ENCODE measurements at places on chromosomes 3 and 15.
A peak's percentile ranks its signal among the peaks of the same experiment; 100 is the strongest.

DNA sequence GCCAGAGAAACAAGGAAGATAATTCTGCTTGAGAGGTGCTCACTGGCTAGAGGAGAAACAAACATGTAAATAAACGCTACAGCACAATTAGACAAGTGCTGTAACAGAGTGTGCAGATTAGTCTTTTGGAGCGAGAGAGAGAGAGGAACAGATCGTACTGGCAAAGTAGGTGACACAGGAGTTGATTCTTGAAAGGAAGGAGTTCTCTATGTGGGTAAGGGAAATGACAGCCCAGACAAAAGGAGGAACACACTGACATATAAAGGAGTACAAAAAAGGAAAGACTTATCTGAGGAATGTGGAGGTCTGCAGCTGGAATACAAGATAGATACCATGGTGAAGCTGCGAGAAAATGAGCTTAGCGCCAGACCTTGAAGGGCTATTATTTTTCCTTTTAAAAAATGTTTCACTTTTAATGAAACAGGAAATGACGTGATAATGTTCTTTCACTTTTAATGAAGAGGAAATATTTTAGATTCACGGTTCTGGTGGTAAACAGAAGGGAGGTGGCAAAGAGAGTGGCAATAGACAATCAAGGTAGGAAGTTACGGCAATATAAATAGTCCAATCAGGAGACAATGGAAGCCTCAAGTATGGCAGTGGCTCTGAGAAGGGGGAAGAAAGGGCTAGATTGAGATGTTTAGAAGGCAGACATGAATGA is 202.9 kb downstream of the VPS13C start:
- DNase-seq = no peak

DNA sequence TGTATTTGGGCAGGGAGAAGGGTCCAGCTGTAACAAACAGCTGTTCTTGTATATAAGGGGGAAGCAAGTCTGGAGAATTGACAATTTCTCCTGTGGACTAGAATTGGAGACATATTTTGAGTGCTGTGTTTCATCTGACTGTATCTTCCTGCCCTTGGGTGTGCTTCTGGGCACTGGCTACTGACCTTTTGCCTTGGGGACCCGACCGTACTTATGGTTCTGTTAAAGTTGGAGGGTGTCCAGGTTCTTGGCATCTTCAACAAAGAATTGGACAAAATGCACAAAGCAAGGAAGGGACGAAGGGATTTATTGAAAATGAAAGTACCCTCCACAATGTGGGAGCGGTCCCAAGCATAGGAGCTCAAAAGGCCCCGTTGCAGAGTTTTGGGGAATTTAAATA is 31.0 kb downstream of the MAP2K1 start:
- no peak for DNase-seq

DNA sequence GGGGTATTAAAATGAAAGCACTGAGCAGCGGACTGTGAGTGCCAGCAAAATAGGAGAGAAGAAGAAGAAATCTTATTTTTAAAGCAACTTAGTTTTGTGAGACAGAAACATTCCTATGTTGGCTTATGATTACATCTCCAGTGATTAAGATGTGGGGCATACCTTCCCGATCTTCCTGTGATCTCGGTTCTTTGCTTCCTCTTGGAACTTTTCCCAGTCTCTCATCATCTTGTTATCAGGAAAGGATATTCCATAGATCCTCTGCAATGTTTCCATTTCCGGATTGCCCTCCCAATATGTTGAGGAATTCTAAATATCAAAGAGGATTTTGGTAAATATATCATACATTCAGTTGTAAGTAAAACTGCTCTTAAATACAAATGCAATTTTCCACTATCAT is 22.2 kb downstream of the TARS3 start:
- DNase-seq = no peak

DNA sequence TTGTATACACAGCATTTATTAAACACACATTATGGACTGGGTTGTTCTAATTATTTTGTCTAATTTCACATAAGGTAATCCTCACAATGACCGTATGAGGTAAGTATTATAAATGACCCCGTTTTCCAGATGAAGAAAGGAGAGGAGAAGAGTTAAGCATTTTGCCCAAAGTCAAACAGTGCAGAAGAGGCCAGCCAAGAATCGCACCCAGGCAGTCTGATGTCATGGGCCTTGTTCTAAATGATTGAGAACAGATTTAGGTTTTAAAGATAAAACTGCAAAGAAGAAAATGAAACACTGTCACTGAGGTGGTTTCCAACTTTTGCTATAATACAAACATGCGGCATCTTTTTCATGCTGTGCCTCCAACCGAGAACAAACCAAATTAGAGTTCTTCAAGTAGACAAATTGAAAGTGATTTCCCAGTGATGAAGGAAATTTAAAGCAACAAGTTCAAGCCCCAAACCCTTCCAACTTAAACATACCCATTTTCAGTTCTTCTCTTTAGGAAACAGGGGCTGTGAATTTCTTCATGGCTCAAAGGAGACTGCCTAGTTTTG is 155.3 kb downstream of the THRB start:
- no peak for DNase-seq

DNA sequence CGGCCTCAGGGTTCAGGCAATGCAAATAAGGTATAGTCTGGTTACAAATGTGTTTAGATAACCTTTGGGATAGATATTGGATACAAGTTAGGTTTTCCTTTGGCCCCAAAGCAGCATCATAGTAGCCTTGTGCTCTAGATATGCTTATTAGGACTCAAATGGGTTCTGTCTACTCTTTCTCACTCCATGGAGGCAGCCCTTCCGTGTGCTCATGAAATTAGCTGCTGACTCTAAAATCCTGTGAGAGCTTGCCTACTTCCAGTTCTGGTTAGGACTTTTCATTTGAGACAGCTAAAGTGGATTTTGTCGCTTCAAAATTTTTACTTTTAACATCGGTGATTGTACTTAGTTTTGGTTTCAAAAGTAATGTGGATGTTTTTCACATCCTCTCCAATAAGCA is 1.6 kb downstream of the CDV3 start:
- no peak for DNase-seq

DNA sequence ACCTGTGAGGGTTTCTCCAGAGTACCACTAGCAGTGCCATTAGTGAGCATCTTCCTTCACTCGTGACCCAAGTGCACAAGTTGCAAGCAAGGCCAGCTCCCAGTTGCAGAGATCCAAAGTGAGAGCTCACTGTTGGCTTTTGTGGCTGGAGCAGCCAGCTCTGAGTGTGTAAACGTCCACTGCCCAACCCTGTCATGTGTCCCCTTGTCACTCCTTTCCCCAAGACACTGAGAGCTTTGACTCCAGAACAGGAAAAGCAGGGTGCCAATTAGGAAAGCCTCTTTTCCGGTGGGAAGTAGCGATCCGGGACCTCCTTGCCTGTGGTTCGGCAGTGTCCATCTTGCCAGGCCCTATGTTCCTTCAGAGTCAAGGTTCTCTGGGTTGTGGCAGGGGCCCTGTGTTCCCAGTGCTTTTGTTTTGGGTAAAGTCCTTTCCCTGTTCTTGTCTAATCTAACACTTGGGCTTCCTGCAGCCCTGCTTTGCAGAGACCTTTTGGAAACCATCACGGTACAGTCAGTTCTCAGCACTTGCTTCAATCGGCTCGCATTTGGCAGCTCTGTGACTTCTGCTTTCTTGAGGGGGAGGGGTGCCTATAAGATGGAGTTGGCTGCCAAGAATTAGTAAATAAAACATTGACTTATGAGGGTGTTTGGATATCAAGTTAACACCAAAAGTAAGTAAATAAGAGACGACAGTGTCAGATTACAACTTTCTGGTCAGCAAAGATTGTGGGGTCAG is 90.5 kb downstream of the DNASE1L3 start:
- DNase-seq = no peak

DNA sequence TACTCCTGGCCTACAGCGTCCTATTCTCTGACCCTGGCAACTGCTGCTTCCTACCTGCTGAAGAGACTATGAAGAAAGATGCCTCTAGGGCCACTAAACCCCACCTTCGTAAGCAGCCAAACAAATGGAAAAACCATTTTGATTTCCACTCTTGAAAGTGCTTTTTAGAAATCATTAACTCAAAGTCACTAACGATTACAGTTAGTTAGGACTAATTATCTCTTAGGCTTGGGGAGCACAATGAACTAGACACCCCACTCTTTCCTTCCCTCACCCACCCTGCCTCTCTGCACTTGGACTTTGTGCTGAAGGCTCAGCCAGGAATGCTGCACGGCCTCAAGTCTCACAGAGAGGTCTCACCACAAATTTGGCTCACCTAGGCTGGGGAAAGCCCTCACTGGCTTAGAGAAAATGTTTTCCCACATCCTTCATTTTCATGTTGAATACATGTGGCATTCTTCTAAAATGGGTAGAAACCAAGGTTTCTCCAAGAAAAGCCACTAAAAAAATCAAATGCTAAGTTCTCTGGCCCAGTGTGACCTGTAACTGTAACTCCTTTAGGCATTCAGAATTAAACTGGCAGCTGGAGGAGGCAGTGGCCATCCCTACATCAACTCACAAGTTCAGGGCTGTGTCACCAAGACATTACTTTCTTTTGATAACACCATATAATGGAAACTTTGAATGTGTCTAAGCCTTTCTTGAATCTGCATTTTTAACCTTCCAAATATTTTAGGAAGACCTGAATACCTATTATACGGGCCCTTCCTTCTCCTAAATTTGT is 47.1 kb downstream of the NPTN start:
- no peak for DNase-seq

GRCh38 chr15:93170329-93170728 is 81.3 kb upstream of the RGMA start:
- no peak for DNase-seq

DNA sequence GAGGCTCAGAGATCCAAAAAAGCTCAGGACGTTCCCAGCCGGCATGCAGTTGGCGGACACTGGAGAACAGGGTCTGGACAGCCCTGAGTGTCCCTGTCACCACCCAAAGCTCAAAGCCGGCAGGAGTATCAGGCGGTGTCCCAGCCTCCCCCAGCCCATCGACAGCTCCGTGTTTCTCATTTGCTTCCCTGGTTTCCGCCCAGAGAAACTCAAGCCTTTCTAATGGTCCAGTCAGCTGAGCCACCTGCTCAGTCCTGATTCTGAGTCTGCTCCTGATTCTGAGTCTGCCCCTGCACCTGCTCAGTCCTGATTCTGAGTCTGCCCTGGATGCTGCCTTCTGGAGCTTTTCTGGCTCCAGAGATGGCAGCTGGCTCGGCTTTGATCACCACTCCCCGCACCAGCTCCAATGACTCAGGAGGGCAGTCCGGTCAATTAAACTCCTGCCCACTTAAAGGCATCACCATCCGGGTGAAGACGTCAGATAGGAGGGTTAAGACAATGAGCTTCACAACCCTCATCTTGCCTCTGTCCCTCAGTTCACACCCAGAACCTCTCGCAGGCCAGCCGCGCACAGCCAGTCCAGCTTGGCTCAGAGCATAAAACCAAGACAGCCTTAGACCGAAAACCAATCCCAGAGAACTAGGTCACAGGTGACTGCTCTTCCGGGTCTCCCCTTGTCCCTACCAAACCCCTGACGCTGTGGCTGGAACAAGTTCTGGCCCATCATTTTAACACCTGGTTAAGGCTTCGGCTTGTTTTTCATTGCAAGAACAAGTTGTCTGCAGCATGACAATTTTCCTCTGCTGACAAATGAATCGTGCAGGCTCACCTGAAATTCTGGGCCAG is 6.8 kb downstream of the PCSK6 start:
- DNase-seq = no peak

DNA sequence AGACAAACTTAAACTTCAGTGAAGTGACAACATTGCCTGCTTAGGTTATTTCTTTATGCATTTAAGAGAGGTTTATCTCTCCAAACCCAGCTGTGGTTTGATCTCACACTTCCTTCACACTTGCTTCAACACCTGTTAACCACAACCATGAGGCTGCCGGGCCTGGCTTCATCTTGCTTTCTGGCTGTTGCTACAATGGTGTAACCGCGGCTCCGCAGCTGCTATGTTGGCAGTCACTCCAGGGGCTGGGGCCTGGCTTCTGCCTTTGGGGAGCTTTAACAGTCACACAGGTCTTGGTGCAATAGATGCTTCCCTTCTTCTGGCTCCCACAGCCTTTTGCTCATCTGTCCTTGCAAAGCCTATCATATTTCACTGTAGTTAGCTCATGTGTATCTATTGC is 72.9 kb upstream of the MNS1 start:
- DNase-seq = no peak

DNA sequence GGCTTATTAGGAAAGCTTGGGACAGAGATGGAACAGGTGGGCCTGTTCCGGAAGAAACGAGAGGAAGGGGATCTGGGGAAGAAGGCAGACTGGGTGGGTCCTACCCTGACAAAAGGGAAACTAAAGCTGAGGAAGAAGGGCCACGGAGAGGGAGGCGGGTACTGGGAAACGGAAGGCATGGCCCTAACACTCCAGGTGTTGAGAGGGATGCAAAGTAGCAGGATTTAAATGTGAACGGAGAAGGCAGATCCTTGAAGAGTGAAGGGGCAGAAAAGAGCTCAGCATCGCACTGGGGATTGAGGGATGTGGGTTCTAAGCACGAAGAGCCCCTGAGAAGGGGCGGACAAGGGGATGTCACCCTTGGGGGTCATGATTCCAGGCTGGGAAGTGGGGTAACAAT is 735 bp downstream of the STIMATE start:
- no peak for DNase-seq

DNA sequence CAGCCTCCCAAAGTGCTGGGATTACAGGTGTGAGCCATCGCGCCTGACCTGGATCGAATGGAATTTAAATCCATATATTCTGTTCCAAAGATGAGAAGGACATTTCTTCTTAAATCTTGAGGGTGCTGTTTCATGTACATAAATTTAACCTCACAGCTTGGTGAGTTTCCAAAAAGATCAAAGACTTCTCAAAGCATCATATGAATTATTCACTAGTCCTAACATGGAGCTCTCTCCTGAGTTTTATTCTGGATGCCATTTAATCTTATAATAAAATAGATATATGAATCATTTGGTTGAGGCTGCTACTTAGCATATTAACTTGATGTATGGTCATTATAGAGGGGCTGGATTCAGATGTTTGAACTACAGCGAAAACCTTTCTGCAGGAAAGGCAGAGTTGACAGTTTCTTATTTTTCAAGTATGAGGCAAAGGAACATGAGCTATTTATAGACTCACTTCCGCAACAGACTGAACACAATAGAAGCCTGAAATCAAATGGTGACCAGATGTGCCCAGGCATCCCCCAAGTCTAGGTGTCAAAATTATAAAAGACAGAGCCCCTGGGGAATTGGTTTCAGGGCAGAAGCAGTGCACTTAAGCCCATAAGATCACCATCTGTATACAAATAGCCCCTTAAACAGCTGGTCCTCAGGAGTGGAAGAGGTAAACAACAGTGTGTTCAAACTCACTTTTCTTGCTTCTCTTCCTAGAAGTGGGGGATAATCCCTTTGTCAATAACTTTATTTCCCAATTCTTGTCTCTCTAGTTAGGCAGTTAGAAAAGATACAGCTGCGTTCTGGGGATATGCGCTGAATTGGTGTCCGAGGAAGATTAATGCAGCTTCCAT is 29.7 kb downstream of the STARD9 start:
- DNase-seq = no peak

GRCh38 chr3:48268936-48269561 is 28.1 kb downstream of the ZNF589 start:
- peak; percentile 44 for DNase-seq

GRCh38 chr3:4633078-4634004 is 140.2 kb downstream of the ITPR1 start:
- no peak for DNase-seq

GRCh38 chr15:93664213-93664956 is 567.0 kb upstream of the MCTP2 start:
- DNase-seq = no peak
